Activated CD4-positive, CD25-positive, alpha-beta regulatory T cell treated with anti-CD3 and anti-CD28 coated beads, Interleukin-2, amount 50 U/mL, for 72 hours (primary cell): ENCODE measurements at places on chromosomes 1 and 21.
A peak's percentile ranks its signal among the peaks of the same experiment; 100 is the strongest.

- DNase-seq = no peak
These were observed 12.5 kb upstream of the FAM76A start for GRCh38 chr1:27713139-27713725.

GRCh38 chr1:66206563-66207144, 327.3 kb upstream of the SGIP1 start:
- no peak for DNase-seq

- DNase-seq = no peak
These were observed 2.3 kb upstream of the CNR2 start for GRCh38 chr1:23915466-23915865.

DNA sequence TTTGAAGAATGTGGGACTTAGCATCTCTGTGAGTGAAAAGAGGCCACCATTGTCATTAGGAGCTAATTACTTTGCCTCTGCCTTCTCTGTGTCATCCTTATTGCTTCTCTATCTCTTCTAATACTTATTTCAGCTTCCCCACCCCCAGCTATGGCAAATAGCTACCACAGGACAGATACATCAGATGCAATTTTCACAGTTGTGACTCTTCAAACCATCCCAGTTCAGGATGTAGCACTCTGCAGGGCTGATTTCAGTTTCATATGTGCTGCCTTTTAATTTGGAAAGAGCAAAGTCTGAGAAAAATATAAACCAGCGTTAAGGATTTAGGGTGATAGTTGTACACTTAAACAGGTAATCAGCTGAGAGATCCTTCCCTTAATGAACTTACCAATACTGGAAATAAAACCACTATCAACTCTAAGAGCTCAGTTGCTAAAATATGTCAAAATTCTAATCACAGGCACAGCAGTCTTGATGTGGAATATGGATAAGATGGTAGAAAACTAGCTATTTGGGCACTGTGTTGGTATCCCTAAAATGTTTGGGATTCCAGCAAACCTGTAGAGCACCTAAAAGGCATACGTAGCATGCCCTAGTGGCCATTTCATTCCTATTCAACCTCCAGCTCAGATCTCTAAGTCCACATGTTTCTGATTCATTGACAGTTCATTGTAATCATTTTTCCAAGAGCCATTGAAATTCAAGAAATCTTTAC, 148.4 kb downstream of the SYT2 start:
- DNase-seq = no peak

GRCh38 chr1:65952696-65953095, 160.0 kb downstream of the PDE4B start:
- DNase-seq = no peak

- no peak for DNase-seq
These were observed 119.7 kb downstream of the PLPPR4 start for GRCh38 chr1:99384021-99384420.

- DNase-seq = no peak
These were observed 106.0 kb downstream of the CLIC6 start for GRCh38 chr21:34774750-34775149.

GRCh38 chr1:18232052-18232451, 124.5 kb downstream of the IGSF21 start:
- no peak for DNase-seq

DNA sequence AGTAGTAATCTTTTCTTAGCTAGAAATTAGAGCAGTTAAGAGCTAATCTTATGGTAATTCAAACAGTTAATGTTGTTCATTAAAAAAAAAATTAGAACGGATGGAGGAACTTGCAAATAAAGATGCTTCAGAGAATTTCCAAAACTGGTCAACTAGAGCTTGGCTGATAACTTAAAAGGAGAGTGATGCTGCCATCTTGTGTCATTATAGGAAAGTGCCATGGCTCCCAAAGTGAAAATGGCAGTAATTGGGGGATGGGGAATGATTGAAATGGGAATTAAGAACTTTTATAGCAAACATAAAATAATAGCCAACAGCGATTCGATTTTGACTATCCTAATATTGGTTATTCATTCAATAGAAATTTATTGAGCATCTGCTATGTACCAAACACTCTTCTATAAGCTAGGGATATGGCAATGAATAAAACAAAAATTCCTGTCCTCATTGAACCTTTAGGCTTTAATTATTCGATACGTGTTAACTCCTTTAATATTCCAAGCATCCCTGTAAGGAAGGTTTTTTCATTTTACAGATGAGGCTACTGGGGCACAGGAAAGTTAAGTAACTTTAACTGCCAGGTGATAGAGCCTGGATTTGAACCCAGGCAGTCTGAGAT, 5.7 kb upstream of the PLPP3 start:
- DNase-seq = no peak

- no peak for DNase-seq
These were observed 30.2 kb downstream of the SLC22A15 start for GRCh38 chr1:116006486-116006964.

DNA sequence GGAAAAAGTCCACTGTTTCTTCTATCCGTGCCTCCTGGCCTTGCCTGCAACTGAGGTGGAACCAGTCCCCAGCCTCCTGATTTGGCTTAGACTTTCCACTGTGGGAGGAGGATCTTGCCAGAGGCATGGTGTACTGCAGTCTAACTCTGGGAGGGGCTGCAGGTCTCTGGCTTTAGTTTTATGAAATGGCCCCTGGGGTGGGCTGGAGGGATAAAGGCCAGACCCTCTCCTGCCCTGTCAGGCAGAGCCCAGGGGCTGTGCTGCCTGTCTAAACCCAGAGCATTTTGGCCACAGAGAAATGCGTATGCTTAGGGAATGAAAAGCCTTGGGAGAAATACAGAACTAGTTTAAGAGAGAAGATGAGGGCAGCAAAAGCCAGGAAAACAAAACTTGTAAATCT, 73.0 kb downstream of the ABCA4 start:
- DNase-seq = no peak

DNA sequence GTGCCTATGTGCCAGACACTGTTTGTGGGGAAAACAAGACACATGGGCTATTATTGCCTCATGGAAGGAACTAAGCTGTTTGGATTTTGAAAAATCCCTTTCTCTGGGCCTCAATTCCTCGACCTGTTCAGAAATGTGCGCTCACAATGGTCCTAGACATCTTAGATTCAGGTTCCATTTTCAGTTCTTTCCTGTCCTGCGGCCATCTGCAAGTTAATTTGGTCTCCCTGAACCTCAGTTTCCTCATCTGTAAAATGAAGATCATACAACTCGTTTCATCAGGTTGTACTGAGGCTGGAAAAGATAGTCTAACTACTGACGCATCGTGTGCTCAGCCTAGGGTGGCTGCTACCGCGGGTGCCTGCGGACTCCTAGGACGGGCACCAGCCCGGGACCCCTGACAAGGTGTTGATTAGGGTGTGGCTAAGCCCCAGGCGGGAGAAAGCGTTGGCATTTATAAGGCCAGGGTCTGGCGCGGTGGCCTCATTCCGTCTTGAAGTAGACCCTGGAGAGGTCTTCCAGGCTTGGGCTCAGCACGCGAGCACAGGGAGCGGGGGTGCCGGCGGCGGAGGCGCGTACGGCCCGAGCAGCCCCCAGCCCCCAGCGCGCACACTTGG, 493 bp upstream of the ELOA start:
- no peak for DNase-seq

DNA sequence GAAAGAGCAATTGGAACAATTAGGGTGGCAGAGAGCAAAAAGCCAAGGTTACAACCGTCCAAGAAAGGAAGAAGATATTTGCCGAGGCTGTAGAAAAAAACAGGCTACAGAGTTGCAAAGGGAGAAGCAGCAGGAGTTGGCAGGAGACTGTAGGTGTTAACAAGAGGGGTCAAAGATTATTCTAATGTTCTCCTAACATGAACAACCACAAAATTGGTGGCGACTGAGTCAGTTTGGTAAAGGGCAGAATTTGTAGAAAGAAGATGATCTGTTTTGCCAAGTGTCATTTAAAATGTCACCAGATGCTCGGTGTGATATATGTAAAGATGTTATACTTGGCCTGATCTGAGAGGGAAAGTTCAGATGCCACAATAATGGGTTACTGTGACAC, 401 bp upstream of the PRUNE1 start:
- DNase-seq = no peak

DNA sequence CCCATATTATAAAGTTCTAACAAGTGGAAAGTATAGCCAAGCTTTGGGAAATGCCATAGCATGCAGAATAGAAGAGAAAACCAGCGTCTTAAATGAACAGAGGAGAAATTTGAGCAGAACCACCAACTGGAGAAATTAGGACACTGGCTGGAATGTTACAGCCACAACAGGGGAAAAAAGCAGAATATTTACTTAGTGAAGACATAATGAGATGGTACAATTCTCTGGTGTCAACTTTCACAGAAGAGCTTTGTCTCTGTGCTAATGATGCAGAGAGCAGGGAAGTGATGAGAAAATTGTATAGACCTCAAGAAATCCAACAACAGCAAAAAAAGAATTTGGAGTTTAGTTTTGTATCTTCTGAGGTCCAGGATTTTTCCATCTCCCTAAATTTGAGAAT, 249.7 kb downstream of the KIF26B start:
- DNase-seq = no peak

DNA sequence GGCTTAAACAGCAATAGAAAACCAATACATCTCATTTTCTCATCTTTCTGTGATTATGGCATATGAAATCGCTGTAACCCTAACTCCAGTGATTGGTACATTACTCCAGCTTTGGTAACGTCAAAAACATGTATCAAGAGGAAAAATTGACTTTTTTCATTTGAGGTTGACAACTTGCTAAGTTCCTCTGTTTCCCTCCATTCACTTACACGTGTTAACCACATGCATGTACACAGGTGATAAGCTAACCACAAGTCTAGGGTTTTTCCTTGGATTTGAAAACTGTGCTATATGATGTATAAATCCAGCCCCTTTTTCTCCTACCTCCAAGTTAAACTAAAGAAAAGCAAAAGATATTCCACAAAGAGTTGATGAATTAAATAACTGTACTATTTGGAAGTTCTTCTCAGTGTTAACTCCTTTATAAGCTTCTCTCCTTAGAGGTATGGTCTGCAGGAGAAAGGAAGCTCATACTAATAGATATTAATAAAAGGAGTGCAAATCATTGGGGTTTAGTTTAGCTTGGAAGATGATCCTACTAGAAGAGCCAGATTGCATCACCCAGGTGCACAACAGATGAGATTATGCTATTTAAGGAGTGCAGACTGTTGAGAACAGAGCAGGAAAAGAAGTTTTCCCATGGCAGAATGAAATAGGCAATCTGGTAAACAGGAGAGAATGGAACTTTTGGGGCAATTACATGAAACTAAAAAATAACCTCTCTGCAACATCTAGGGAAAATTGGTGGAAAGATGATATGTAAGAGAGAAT, 277.9 kb downstream of the GRIK1 start:
- DNase-seq = no peak

DNA sequence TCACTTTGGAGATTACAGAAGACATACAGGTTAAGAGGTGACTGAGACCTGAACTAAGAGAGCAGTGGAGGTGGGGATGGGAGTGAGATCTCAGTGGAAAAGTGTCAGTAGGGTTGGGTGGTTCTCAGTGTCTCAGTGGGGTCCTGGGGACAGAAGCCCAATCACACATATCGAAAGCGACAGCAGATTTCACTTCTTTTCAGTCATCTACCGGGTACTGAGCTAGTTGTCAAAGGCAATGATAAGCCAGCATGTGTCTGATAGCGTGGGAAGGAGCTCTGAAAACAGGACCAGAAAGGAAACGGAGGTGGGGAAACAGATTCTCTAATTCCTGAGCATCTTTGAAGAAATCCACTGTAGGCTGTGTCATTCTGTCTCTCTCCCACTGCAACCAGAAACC, 59.5 kb downstream of the RHOU start:
- DNase-seq = no peak

DNA sequence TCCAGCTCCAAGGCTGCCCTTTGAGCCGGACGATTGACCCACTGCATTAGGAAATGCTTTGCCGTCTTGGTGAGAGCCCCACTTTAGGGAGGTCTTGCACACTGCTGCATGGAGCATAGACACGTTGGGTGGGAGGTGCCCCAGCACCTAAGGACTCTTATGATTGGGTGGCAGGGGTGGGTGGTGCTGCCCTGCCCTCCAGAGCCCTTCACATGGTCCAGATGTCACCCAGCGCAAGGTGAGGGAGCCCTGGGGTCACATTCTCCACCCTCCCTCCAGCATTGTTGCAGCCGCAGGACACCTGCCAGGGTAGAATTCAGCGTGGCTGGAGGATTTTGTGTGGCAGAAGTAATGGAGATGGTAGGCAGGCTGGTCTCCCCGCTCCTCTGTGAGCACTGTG, 137.4 kb upstream of the COL6A1 start:
- DNase-seq = peak; percentile 6

DNA sequence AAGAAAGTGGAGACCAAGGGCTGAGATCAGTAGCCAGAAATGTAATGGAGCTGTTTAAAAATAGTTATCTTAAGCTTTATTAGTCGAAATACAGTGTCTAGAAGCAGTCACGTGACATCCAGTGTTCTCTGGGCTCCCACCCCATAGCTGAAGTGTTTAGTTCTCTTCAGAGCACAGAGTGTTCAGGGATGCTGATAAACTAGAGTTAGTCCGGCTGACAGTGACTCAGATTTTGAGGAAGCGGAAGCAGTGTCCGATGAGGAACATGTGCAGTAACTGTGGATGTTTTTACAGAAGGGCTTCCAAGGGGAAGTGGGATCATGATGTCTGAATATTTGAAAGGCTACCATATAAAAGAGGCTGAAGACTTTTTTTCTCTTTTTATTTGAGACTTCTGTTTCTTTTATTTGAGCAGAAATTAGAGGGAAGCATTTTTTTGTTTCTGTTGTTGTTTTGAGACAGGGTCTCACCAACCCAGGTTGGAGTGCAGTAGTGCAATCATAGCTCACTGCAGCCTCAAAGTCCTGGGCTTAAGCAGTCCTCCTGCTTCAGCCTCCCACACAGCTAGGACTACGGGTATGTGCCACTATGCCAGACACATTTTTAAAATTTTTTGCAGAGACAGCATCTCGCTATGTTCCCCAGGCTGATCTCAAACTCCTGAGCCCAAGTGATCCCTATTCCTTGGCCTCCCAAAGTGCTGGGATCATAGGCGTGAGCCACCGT, 124.2 kb downstream of the GALNT2 start:
- no peak for DNase-seq

GRCh38 chr1:36411674-36412648, 14.3 kb upstream of the LSM10 start:
- DNase-seq = peak; percentile 37

GRCh38 chr1:31487143-31487542, 74.1 kb downstream of the SERINC2 start:
- no peak for DNase-seq

DNA sequence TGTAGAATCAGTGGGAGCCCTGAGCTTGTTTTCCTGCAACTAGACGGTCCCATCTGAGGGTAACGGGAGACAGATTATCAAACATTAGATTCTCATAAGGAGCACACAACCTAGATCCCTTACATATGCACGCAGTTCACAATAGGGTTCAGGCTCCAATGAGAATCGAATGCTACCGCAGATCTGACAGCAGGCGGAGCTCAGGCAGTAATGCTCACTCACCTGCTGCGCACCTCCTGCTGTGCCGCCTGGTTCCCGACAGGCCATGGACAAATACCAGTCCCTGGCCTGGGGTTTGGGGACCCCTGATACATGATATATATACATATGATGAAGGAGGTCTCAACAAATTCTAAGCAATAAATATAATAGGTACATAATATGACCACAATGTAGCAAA, 19.7 kb upstream of the SMIM12 start:
- DNase-seq = no peak
